Stimulated activated CD4-positive, alpha-beta T cell treated with anti-CD3 and anti-CD28 coated beads, Interleukin-4, amount 100 ng/mL, for 4 hours (primary cell): ENCODE measurements at places on chromosomes 6 and 20.

DNA sequence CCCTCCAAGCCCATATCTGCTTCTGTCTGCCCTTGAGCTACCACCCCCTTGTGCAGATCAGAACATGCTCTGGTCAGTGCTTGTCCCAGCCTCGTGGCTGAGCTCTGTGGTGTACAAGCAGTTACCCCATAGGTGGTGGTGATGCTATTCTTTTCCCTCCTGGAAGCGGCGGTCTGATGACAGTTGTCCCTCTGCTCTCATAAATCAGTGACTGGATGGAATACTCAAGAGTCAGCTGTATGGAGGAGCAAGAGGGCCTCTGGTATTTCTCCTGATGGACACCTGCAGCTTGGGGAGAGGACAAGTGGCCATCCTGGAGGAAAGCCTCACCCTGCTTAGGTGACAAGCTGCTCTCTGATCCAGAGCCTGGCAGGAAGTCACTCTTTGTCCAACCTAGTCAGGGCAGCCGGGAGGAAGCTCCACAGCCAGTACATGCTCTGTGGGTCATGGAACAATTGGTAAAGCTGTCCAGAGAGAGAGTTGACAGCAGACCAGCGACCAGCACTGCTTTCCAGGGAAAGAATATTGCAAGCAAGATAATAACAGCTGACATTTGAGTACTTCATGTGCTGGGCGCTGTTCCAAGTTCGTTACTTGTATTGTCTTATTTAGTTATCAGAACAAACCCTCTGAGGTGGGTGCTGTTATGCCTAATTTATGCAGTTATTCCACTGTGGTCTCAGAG is 47.1 kb downstream of the SCAND1 start:
- no peak for DNase-seq

GRCh38 chr20:35904982-35905663 is 49.2 kb downstream of the SCAND1 start:
- no peak for DNase-seq

GRCh38 chr6:46420921-46421638 is 70.2 kb downstream of the RCAN2 start:
- no peak for DNase-seq

GRCh38 chr6:70957284-70957617 is 391 bp upstream of the B3GAT2 start:
- no peak for DNase-seq

DNA sequence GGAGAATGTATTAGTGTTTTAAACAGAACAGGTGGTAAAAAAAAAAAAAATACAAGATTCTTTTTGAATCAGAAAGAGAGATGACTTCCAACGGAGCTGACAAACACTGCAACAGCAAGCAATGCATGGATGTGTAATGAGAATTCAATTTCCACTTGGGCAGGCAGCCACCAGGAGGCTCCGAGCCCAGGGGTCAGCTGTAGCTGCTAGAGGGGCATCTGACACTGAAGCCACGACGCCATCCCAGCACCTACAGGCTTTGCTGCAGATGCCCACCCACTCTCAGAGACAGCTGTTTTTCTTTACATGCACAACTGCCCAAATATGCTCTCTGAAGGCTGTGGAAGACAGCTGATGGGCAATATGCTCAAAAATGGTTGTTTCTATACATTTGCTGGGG is 75.4 kb downstream of the ELOVL5 start:
- DNase-seq, result no peak

DNA sequence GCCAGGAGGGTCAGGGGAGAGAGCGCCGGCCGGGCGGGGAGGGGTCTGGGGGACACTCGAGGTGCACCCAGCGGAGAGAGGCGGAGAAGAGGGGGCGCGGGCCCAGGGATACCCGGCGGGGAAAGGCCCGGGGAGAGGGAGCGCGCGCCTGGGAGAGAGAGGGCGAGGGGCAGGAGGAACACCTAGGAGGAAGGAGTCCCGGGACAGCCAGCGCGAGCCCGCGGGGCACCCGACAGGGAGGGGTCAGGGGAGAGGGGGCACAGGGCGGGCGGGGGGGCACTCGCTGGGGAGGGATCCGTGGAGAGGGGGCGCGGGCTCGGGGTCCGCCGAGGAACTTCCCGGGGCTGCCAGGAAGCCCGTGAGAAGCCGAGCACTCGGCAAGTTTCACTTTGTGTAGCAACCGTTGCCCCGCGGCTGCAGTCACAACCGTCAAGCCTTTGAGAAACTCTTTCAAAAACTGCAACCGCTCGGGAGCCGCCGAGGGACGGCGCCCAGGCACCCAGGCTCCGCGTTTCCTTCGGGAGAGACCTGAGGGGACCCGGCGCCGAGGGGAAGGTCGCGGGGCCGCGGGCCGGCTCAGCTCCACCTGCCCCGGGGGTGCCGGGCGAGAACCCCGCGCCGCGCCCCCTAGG is 471 bp downstream of the EZR start:
- peak; percentile 59 for DNase-seq

DNA sequence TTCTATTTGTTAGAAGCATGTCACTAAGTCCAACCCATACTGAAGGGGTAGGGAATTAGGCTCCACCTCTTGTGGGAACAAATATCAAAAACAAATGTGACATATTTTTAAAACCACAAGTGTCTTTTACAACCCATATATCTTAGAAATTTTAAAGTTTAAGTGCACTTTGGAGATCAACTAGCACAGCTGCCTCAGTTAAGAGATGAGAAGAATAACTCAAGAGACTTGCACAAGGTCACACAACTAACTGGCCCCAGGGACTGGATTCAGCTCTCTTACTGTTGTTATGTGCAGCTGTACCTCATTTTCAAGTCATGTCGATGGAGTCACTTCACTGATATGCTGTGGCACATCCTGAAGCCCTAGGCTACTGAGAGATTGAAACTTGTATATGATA is 102.9 kb upstream of the BMP2 start:
- no peak for DNase-seq

GRCh38 chr6:166419286-166419685 is 36.5 kb upstream of the MPC1 start:
- peak; percentile 64 for DNase-seq

GRCh38 chr6:79742030-79742429 is 110.9 kb downstream of the SH3BGRL2 start:
- no peak for DNase-seq

DNA sequence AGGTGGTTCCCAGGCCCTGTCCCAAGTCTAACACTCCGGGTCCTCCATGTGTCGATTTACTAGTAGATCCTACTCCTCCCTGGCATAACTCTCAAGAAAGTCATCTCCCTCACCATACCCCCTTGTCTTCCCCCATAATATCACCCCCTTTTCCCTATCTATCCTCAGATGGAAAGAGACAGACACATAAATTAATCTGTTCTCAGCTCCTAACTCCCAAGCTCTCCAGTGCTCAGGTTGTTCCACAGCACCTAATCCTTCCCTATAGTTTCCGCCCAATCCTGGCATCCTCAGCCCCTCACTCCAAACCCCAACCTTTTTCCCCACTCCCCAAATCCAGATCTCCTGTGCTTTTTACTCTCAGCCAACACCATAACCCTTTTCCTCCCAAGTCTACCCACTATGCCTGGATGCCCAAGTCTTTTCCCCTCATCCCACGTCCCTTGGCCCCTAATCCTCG is 808 bp downstream of the ILRUN start:
- DNase-seq, result no peak

GRCh38 chr6:148578489-148578814 is 168.4 kb upstream of the UST start:
- DNase-seq, result no peak

- no peak for DNase-seq
Measured at GRCh38 chr6:28269492-28269891, 2.5 kb downstream of the ZSCAN26 start.
